Breast epithelium (tissue), 4 donors: ENCODE measurements at places on chromosomes 3 and 15.

- no peak for DNase-seq
- no peaks in the 10 kb centered on the region for H3K4me1 ChIP-seq
- peak overlapping the region; percentile 38 for H3K27ac ChIP-seq
- H3K27me3 ChIP-seq, result no peaks in the 10 kb centered on the region
- no peak overlapping the region for H3K4me3 ChIP-seq
These were observed 92.6 kb upstream of the ZBTB20 start for GRCh38 chr3:115239717-115240116.

DNA sequence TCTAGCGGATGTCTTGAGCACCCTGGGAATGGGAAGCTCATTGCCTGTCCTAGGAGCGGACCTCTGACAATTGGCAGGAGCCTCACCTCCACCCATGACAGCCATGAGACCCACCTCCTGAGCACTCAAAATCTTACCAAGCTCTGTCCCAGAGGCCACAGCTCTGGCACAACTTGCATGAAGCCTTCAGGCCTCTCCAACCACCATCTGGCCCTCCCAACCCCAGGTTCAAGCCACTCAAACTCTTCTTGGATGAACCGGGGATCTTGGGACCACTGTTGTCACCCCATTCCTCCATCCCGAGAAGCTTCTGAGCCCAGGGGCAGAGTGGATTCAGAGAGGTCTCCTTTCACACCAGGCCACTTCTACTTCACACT lies 1.5 kb downstream of the VIPR1 start:
- H3K27ac ChIP-seq, result peak overlapping the region; percentile 79
- no peak overlapping the region for H3K4me3 ChIP-seq
- peaks cover 10% of the 10 kb centered on the region for H3K4me1 ChIP-seq
- H3K36me3 ChIP-seq, result no peaks in the 10 kb centered on the region

DNA sequence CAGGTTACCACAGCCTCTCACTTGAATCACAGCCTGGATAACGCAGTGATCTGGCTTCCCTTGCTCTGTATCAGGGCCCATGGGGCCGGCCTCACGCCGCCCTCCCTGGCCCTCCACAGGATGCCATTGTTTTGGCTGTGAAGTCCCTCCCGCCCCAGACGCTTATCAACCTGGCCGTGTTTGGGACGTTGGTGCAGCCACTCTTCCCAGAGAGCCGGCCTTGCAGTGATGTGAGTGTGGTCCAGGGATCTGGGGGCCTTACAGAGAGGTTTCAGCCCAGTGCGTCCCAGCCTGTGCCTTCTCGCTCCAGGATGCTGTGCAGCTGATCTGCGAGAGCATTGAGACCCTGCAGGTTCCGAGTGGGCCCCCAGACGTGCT lies 6.6 kb downstream of the VWA5B2 start:
- H3K4me3 ChIP-seq, result no peak overlapping the region
- no peak overlapping the region for H3K27ac ChIP-seq
- DNase-seq, result no peak
- peaks cover 22% of the 10 kb centered on the region for H3K27me3 ChIP-seq
- H3K4me1 ChIP-seq, result no peaks in the 10 kb centered on the region

GRCh38 chr15:76962337-76963013 lies 30.9 kb downstream of the RCN2 start:
- no peak overlapping the region for H3K4me3 ChIP-seq
- H3K36me3 ChIP-seq, result no peaks in the 10 kb centered on the region
- no peaks in the 10 kb centered on the region for H3K4me1 ChIP-seq
- no peaks in the 10 kb centered on the region for H3K27me3 ChIP-seq

GRCh38 chr15:94250801-94251200 lies 19.4 kb downstream of the MCTP2 start:
- H3K4me1 ChIP-seq, result no peaks in the 10 kb centered on the region
- no peak overlapping the region for H3K4me3 ChIP-seq
- no peak overlapping the region for H3K27ac ChIP-seq
- no peaks in the 10 kb centered on the region for H3K27me3 ChIP-seq

- H3K27ac ChIP-seq, result no peak overlapping the region
- H3K36me3 ChIP-seq, result no peaks in the 10 kb centered on the region
- DNase-seq, result no peak
- H3K4me1 ChIP-seq, result no peaks in the 10 kb centered on the region
- no peaks in the 10 kb centered on the region for H3K27me3 ChIP-seq
- H3K4me3 ChIP-seq, result no peak overlapping the region
These were observed 187.0 kb upstream of the MLF1 start for GRCh38 chr3:158384019-158384418.

- H3K4me3 ChIP-seq, result no peak overlapping the region
- H3K36me3 ChIP-seq, result no peaks in the 10 kb centered on the region
- H3K27ac ChIP-seq, result no peak overlapping the region
- H3K27me3 ChIP-seq, result no peaks in the 10 kb centered on the region
These were observed 370.1 kb downstream of the LPP start for GRCh38 chr3:188524052-188524451.

DNA sequence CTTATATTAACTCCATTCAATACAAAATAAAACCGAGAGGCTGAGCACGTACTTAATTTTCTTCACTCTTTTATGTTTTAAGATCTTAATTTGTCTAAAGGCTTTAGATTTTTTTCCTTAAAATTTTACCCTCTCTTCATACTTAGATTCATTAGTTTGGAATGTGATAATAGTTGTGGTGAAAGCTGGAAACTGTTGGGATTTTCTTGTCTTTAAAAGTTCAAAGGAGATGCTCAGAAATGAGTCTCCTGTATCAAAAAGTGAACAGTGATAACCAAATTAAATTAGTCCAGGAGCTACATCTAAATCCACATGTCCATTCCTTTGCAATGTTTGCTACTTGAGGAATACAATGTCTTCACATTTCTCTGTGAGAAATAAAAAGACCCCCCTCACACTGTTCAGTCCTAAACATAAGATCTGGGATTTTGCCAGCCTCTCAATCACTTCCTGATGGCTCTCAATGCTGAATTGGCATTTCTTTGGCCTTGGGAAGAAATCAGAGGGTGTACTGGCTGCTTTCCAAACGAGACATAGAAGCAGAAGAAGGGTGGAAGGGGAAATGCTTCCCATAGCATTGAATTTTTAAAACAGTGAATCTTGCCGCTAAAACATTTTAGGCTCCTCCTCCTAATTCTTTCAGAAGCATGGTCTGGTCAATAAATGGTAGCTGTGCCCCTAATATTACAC lies 245.0 kb downstream of the SHOX2 start:
- H3K27me3 ChIP-seq, result no peaks in the 10 kb centered on the region
- no peak for DNase-seq
- no peaks in the 10 kb centered on the region for H3K36me3 ChIP-seq
- H3K4me1 ChIP-seq, result no peaks in the 10 kb centered on the region
- no peak overlapping the region for H3K4me3 ChIP-seq

GRCh38 chr15:73436613-73437012 lies 6.4 kb upstream of the REC114 start:
- no peak overlapping the region for H3K27ac ChIP-seq
- H3K27me3 ChIP-seq, result peaks cover 14% of the 10 kb centered on the region
- H3K4me3 ChIP-seq, result no peak overlapping the region
- DNase-seq, result no peak
- no peaks in the 10 kb centered on the region for H3K4me1 ChIP-seq

GRCh38 chr3:188037195-188037718 lies 116.7 kb upstream of the LPP start:
- peak overlapping the region; percentile 84 for H3K27ac ChIP-seq
- peaks cover 8% of the 10 kb centered on the region for H3K4me1 ChIP-seq
- no peak overlapping the region for H3K4me3 ChIP-seq

- H3K27me3 ChIP-seq, result no peaks in the 10 kb centered on the region
- H3K36me3 ChIP-seq, result no peaks in the 10 kb centered on the region
- no peaks in the 10 kb centered on the region for H3K4me1 ChIP-seq
- no peak overlapping the region for H3K4me3 ChIP-seq
- DNase-seq, result no peak
These were observed 10.2 kb downstream of the RFTN1 start for GRCh38 chr3:16503191-16503776.

GRCh38 chr3:20909511-20909910 lies 723.5 kb upstream of the SGO1 start:
- H3K4me3 ChIP-seq, result no peak overlapping the region
- no peaks in the 10 kb centered on the region for H3K27me3 ChIP-seq
- H3K36me3 ChIP-seq, result no peaks in the 10 kb centered on the region

- no peaks in the 10 kb centered on the region for H3K27me3 ChIP-seq
- no peaks in the 10 kb centered on the region for H3K4me1 ChIP-seq
- no peaks in the 10 kb centered on the region for H3K36me3 ChIP-seq
- H3K4me3 ChIP-seq, result no peak overlapping the region
These were observed 23.7 kb downstream of the PHLDB2 start for GRCh38 chr3:111882799-111883198.

- no peaks in the 10 kb centered on the region for H3K36me3 ChIP-seq
- H3K27me3 ChIP-seq, result no peaks in the 10 kb centered on the region
- H3K27ac ChIP-seq, result no peak overlapping the region
- DNase-seq, result no peak
- H3K4me3 ChIP-seq, result no peak overlapping the region
- H3K4me1 ChIP-seq, result no peaks in the 10 kb centered on the region
These were observed 524.6 kb downstream of the MECOM start for GRCh38 chr3:169138849-169139420.

DNA sequence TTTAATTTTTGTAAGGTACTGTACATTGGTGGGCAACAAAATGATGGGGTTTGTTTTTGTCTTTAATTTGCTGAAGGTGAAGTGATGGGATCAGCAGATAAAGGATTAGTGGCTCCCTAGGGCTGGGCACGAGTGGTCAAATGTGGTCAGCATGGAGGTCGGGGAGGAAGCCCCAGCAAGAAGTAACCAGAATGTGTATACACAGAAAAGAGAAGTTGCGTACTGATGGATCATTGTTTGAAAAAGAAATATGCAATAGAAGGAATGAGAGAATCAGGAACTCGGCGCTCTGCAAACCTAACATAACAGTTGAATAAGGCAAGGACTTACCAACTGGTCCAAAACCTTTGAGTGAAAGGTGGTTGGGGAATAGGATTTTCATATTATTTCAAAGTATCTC lies 1.5 kb downstream of the TMOD2 start:
- no peaks in the 10 kb centered on the region for H3K4me1 ChIP-seq
- H3K27me3 ChIP-seq, result no peaks in the 10 kb centered on the region
- H3K27ac ChIP-seq, result no peak overlapping the region
- H3K36me3 ChIP-seq, result no peaks in the 10 kb centered on the region

DNA sequence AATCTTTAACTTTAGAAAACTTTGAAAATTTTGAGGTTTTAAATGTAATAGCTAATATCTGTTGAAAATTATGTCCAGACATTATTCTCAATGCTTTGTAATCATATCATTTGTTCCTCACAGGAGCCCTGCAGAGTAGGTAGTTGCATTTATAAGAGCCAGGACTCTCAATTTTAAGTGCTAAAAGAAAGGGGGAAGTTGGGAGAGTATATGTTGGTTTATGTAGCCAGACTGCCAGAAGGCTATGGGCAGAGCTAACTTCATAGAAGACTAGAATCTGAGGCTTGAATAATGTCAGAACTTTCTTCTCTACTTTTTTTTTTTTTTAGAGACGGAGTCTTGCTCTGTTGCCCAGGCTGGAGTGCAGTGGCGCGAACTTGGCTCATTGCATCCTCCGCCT lies 9.1 kb downstream of the VPS8 start:
- H3K36me3 ChIP-seq, result no peaks in the 10 kb centered on the region
- no peak overlapping the region for H3K27ac ChIP-seq
- no peaks in the 10 kb centered on the region for H3K4me1 ChIP-seq
- no peak for DNase-seq
- no peaks in the 10 kb centered on the region for H3K27me3 ChIP-seq

DNA sequence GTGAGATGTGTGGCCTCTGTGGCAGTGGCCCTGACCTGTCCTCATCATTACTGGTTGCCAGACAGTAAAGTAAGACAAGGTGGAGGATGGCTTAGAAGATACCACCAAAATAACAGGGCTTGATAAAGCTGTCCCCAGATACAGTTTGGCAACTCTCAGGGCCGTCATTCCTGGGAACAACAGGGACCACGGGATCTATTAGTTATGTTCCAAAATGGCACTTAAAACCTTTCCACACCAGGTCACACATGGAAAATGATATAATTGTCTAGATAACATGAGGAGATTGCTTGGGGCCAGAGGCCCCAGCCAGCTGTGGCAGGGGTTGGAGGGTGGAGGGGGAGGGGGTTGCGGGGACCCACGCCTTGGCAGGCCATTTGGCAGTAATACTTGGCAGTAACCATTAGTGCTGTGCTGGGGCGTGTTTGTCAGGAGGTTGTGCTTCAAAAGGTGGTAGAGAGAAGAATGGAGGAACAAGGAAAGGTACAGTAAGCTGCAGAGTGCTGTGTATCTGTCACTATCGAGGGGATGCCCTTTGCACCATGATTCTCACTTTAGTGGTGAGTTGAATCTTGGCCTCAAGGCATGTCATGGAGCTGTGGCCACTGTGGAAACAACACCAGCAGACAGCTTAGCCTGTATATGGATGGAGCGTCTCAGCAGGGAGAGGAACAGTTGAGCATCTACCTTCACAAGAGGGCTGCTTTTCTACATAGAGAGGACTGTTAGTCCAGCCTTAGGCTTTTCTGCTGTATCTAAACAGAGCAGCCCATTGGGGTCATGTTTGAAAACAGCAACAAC lies 14.0 kb downstream of the PLCL2 start:
- no peak overlapping the region for H3K4me3 ChIP-seq
- no peak overlapping the region for H3K27ac ChIP-seq

- H3K4me1 ChIP-seq, result no peaks in the 10 kb centered on the region
- DNase-seq, result no peak
- H3K4me3 ChIP-seq, result no peak overlapping the region
- H3K27me3 ChIP-seq, result no peaks in the 10 kb centered on the region
- no peaks in the 10 kb centered on the region for H3K36me3 ChIP-seq
These were observed 10.0 kb downstream of the PHC3 start for GRCh38 chr3:170171563-170171962.

GRCh38 chr15:63422891-63423590 lies 41.4 kb upstream of the CA12 start:
- no peak for DNase-seq
- H3K27ac ChIP-seq, result no peak overlapping the region
- H3K36me3 ChIP-seq, result no peaks in the 10 kb centered on the region
- H3K4me3 ChIP-seq, result no peak overlapping the region
- H3K27me3 ChIP-seq, result no peaks in the 10 kb centered on the region

DNA sequence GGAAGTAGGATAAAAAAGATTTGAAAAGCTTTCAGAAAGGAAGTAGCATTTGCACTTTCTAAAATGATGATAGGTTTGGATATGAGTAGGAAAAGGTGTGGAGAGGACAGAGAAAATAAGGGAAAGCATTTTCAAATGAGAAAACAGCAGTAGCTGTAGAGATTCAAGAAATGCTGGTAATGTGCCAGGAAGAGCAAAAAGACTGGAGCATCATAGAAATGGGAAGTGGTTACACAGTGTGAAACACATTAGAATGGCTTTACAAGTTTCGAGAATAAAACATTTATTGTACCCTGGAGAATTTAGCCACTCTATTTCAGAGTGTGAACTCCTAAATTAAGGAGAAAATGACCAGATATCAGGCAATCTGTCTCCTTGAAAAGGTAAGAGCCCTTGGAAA lies 108.3 kb upstream of the CHL1 start:
- H3K36me3 ChIP-seq, result no peaks in the 10 kb centered on the region
- DNase-seq, result no peak
- H3K4me1 ChIP-seq, result no peaks in the 10 kb centered on the region
- H3K4me3 ChIP-seq, result no peak overlapping the region
- H3K27ac ChIP-seq, result no peak overlapping the region
- H3K27me3 ChIP-seq, result no peaks in the 10 kb centered on the region

DNA sequence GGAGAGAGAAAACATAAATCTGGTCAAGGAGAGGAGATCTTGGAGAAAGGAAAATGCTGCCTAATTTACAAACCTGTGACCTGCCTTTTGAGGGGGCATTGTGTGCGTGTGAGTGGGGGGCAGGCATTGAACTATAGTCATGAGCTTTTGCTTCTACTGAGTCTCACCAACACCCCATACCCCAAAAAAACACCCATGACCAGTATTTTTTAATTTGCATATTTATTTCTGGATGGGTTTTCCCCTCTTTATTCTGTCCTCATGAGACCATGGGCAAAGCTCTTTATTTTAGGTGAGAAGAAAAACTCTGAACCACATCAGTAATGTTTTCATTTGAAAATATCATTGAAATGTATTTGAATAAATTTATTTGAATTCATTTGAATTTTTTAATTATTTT lies 20.6 kb downstream of the CD80 start:
- H3K4me1 ChIP-seq, result no peaks in the 10 kb centered on the region
- H3K36me3 ChIP-seq, result no peaks in the 10 kb centered on the region
- no peaks in the 10 kb centered on the region for H3K27me3 ChIP-seq
- DNase-seq, result no peak
- H3K4me3 ChIP-seq, result no peak overlapping the region
